LNCaP clone FGC (cell line): ENCODE measurements at places on chromosomes 4 and X.

GRCh38 chr4:76055016-76055415 lies 19.1 kb upstream of the CXCL11 start:
- DNase-seq = no peak

- DNase-seq = no peak
Observed at GRCh38 chrX:42577936-42578470, 200.0 kb downstream of the PPP1R2C start.

GRCh38 chr4:122517345-122517744 lies 60.8 kb upstream of the IL2 start:
- DNase-seq = no peak

GRCh38 chr4:88702782-88703181 lies 5.2 kb upstream of the NAP1L5 start:
- no peak for DNase-seq

DNA sequence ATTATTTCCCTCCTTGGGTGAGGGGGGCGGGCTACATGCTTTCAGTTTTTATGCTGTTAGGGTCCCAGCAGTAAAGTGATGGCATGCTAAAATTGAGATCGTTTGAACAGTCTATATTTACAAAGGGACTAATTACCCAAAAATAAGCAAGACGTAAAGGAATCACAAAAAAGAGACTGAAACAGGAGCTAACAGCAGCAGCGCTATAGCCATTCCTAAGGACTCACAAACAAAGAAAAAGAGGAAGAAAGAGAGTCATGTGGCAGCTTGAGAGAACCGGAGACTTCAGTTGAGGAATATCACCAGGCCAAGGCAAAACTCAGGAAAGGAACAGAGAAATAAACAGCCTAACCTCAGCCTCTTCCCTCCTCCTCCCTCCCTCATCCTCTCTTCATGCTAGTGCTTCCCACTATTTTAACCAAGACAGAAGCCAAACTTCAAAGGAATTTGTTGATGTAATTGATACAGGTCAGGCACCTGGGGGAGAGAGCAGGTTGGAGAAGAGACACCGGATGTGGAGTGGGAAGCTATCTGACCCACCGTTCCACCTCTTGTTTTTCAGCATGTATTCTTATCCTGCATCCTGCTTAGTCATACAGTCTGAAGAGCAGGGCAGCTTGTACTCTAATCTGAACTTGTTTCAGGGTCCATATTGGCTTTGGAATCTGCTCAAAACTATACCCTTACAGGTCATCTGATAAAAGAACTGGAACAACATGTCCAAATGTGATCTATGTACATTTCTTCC lies 383.7 kb downstream of the NAF1 start:
- DNase-seq = no peak

GRCh38 chr4:21726255-21726815 lies 222.2 kb downstream of the KCNIP4 start:
- no peak for DNase-seq

GRCh38 chrX:24877288-24877664 lies 138.5 kb downstream of the ARX start:
- no peak for DNase-seq

DNA sequence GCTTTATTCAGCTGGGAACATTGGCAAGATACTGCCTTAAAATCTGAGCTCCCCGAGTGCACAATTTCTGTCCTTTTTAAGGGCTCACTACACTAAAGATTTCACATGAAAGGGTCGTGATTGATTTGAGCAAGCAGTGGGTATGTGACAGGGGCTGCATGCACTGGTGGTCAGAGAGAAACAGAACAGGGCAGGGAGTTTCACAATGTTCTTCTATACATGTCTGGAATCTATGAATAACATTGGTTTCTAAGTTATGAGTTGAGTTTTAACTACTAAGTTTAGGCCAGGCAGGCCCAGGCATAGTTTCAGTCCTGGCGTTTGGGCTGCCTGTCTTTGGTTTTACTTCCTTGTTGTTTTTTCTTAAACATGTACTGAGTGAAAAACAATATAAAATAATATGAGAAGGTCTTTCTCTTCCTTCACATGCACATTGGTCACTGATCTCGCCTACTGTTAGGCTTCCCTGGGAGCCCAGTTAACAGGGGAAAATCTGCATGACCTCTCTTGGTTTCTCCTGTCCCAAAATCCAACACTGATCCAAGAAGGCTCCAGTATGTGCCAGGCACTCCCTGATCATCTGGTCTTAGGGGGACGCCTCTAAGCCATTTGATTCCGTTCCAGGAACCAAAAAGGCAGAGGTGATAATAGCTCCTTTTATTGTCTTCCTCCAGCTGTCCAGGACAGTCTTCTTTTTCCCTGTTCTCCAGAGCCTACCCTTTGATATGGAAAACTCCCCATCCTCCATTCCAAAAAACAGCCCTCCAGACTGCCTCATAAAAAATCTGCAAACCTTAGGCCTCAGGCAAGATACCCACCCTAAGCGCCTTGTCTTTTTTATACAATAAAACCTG lies at the start of gene UGT2B17:
TSS of gene UGT2B17 (minus strand) at position 51 of the 854 bp plus-strand sequence. CDS start 7,838 bp downstream, outside the sequence.
- DNase-seq = no peak
